ENCODE measurements at places on chromosomes 5 and 9.

- H3K4me1 ChIP-seq, result no peaks in the 10 kb centered on the region
- H3K27ac ChIP-seq, result no peak overlapping the region
- H3K36me3 ChIP-seq, result no peaks in the 10 kb centered on the region
- DNase-seq, result no peak
- no peak overlapping the region for H3K4me3 ChIP-seq
Measured at GRCh38 chr5:56175488-56175887, 57.6 kb downstream of the ANKRD55 start.

- H3K27me3 ChIP-seq, result no peaks in the 10 kb centered on the region
- no peak for DNase-seq
- peaks cover 27% of the 10 kb centered on the region for H3K36me3 ChIP-seq
- H3K27ac ChIP-seq, result no peak overlapping the region
- no peaks in the 10 kb centered on the region for H3K4me1 ChIP-seq
- H3K4me3 ChIP-seq, result no peak overlapping the region
Measured at GRCh38 chr5:147667363-147667762, 115.2 kb downstream of the JAKMIP2 start.

DNA sequence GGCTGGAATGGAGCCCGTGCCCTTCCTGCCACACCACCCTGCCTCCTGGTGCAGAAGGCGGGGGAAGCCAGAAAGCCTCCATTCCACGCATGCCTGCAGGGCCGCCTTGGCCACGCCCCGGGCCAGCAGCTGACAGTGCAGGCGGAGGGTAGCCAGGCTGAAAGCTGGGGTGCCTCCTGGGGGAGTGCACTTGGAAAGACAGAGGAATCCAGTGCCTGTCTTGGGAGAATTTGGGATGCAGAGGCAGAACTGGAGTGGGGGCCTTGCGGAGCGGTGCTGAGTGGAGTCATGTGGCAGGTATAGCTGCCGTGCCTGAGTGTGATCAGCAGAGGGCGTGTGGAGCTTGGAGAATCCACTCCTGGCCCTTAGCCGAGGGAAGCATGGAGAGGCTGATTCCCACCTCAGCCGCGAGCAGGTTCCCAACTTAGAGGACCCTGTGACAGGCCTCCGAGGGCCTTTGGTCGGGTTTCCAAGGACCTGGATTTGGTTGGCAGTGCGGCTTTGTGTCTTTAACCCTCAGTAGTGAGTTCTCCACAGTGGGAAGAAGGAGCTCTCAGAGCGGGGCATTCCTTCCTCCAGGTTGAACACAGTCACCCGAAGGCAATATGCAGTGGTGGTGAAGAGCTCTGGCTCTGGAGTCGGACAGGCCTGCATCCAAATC, 9.1 kb upstream of the URM1 start:
- H3K4me3 ChIP-seq, result peak overlapping the region; percentile 76
- DNase-seq, result peak; percentile 81
- H3K27ac ChIP-seq, result peak overlapping the region; percentile 3
- peaks cover 48% of the 10 kb centered on the region for H3K4me1 ChIP-seq
- no peaks in the 10 kb centered on the region for H3K36me3 ChIP-seq
- H3K27me3 ChIP-seq, result peaks cover 3% of the 10 kb centered on the region

DNA sequence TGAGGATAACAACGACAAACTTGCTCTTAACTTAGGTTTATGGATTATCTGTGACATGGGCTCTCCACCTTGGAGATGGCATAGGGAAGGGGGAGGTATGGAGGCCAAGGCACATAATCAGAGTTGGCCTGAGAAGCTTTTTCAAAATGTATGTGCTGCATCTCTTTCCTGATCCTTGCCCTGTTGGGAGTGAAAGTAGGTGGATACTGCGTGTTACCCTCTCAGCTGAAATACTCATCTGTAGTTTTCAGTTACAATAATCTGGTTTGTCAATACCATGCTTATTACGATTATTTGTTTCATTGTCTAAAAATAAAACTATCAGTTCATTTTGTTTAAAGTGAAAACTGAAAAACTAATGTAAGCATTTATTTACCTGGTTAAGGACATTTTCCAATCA, 86.7 kb downstream of the SLC44A1 start:
- DNase-seq, result no peak
- H3K27me3 ChIP-seq, result no peaks in the 10 kb centered on the region
- H3K27ac ChIP-seq, result no peak overlapping the region
- H3K36me3 ChIP-seq, result no peaks in the 10 kb centered on the region

DNA sequence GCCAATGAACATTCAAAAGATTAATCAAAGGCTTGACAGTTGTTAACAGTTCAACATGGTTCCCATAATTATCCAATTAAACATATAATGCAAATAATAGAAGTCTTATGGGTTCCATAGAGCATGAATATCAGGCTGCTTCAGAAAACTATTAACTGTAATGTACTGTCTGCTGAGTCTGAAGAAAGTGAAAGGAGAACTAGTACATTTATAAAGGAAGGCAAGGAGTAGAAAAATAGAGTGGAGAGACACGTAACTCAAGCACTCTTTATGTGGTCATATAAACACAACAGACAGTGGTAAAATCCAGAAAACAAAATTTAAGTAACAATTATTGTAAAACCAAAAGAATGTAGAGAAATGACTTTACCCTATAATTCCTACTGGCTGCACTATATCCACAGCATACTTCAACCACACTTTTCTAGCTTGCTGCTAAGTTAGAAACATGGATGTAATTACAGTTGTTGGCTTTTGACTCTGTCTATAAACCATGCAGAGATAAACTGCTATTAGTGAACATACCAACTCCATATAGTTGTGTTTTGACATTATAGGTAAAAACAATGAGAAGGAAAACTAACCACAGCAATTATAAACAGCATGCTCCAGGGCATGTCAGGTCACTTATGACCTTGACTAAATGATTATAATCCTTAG, 32.7 kb downstream of the NFIB start:
- no peak overlapping the region for H3K4me3 ChIP-seq
- no peak for DNase-seq
- no peaks in the 10 kb centered on the region for H3K27me3 ChIP-seq
- H3K4me1 ChIP-seq, result peaks cover 18% of the 10 kb centered on the region

GRCh38 chr9:130144703-130145102, 27.5 kb upstream of the NCS1 start:
- no peak overlapping the region for H3K27ac ChIP-seq
- H3K4me3 ChIP-seq, result no peak overlapping the region
- DNase-seq, result no peak
- H3K4me1 ChIP-seq, result peaks cover 23% of the 10 kb centered on the region
- H3K27me3 ChIP-seq, result peaks cover 11% of the 10 kb centered on the region

GRCh38 chr5:97918057-97918456, 735.0 kb upstream of the RIOK2 start:
- H3K4me3 ChIP-seq, result no peak overlapping the region
- no peak for DNase-seq
- no peaks in the 10 kb centered on the region for H3K27me3 ChIP-seq

DNA sequence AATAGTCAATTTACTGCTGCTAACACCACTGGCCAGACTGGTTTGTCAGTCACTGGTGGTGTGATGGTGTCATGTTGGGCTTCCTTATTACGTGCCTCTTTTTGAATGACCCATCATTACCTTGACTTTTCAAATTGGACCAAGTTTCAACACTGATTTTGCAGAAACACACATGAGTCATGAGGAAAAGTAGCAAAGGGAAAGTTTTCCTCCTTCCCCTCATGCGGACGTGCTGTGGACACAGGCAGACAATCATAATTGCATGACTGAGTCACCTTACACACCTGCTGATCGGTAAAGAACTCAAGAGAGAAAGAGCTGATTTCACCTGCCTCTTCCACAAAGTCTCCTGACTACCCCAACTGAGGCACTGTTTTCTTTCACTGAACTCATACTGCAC, 324.5 kb downstream of the ARRDC3 start:
- peaks cover 5% of the 10 kb centered on the region for H3K36me3 ChIP-seq
- peaks cover 4% of the 10 kb centered on the region for H3K4me1 ChIP-seq
- no peak overlapping the region for H3K4me3 ChIP-seq

GRCh38 chr5:75037106-75037505, 15.3 kb downstream of the GCNT4 start:
- no peak overlapping the region for H3K4me3 ChIP-seq
- no peaks in the 10 kb centered on the region for H3K27me3 ChIP-seq
- H3K4me1 ChIP-seq, result no peaks in the 10 kb centered on the region
- H3K27ac ChIP-seq, result no peak overlapping the region
- no peaks in the 10 kb centered on the region for H3K36me3 ChIP-seq

Measured in neural crest cell (in vitro differentiated cells).